ENCODE measurements at places on chromosomes 7 and 10.

DNA sequence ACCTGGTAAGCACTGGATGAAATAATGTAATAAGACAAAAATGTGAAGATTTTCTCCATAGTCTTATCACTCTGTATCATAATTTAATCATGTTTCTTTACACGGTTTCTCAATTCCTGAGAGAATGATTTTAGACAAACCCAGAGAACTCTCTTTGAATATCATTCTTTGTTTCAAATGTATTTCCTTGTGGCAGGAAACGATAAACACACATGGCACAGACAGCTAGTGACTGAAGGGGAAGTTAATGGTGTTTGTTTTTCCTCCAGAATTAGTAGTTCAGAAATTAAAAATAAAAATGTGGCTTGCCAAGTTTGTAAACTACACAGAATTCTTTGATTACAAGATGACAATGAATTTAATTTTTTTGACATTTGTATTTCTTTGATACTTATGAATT, 163.7 kb upstream of the PRPS1L1 start:
- H3K4me1 ChIP-seq: peaks cover 17% of the 10 kb centered on the region
- DNase-seq: no peak
- H3K4me3 ChIP-seq: no peak overlapping the region

- no peaks in the 10 kb centered on the region for H3K27me3 ChIP-seq
- DNase-seq: no peak
- H3K36me3 ChIP-seq: no peaks in the 10 kb centered on the region
- H3K27ac ChIP-seq: no peak overlapping the region
Measured at GRCh38 chr7:129493555-129493954, 8.8 kb upstream of the SMKR1 start.

- H3K4me3 ChIP-seq: no peak overlapping the region
- H3K27ac ChIP-seq: no peak overlapping the region
- no peaks in the 10 kb centered on the region for H3K36me3 ChIP-seq
- no peaks in the 10 kb centered on the region for H3K4me1 ChIP-seq
- DNase-seq: no peak
Measured at GRCh38 chr10:75956624-75957023, 525.2 kb downstream of the LRMDA start.

DNA sequence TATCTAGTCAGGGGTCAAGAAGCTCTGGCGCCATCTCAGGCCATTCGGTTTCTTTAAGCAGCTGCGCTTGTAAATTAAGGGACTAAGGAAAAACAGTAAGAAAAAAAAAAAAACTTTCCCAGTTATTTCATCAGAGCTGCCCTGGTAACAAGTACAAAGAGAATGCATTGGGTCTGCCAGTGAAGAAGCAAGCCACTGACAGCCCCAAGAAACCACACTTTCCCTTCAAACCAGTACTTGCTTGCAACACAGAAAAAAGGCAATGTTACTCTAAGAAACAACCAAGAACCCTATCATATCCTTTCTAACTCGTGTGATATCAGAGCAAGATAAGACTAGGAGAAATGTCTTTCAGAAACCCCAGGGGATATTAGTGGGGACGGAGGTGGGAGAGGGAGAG, 40.6 kb upstream of the AOAH start:
- no peak overlapping the region for H3K27ac ChIP-seq
- no peaks in the 10 kb centered on the region for H3K4me1 ChIP-seq
- no peaks in the 10 kb centered on the region for H3K36me3 ChIP-seq

DNA sequence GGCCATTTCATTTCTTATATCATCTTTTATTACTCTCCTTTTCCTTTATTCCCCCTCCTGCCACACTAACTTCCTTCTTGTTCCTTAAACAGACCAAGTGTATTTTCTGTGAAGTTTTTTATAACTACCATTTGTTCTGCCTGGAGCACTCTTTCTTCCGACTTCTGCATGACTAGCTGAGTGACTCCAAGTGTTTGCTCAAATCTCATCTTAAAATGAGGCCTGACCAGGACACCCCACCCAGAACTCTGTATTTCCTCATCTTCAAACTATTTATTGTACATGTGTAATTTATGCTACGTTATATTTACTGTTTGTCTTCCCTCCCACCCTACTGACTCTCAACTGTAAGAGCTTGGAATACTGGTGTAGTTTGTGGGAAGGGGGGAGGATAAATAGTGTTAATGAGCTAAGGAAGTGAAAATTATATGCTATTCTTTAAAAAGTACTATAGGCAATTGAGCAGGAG, 3.2 kb downstream of the MINDY3 start:
- no peak overlapping the region for H3K27ac ChIP-seq
- no peak for DNase-seq
- H3K4me1 ChIP-seq: peaks cover 5% of the 10 kb centered on the region
- H3K4me3 ChIP-seq: no peak overlapping the region
- H3K36me3 ChIP-seq: peaks cover 5% of the 10 kb centered on the region

DNA sequence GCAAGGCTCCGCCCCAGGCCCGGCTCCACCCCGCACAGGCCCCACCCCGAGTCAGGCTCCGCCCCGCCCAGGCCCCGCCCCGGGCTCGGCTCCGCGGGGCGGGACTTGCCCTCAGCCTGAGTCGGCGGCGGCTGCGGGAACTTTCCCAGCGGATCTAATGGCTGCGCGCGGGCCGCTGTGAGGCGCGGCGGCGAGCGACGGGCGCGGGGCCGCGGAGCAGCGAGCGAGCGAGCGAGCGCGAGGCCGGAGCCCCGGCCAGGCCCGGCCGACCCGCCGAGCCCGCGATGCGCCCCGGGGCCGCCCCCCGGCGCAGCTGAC, at the start of gene INPP5A:
TSS of gene INPP5A (plus strand) at position 104 of the 318 bp plus-strand sequence. CDS start 310 bp downstream, outside the sequence.
- no peak for DNase-seq
- H3K4me1 ChIP-seq: peaks cover 59% of the 10 kb centered on the region
- peak within 1 kb of the TSS; percentile 88 for H3K4me3 ChIP-seq
- H3K27me3 ChIP-seq: no peaks in the 10 kb centered on the region
- peak within 1 kb of the TSS; percentile 89 for H3K27ac ChIP-seq

DNA sequence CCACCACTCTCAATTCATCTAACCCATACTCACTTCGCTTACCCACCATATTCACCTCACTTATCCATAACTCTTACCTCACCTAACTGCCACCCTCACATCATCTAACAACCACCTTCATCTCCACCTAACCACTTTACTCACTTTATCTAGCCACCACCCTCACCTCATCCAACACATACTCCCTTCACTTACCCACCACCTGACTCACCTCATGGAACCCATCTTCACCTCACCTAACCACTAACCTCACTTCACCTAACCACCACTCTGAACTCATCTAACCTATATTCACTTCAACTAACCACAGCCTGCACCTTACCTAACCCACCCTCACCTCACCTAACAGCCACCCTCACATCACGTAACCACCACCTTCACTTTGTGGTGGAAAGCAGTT, 84.2 kb downstream of the VIPR2 start:
- peaks cover 12% of the 10 kb centered on the region for H3K4me1 ChIP-seq
- no peak for DNase-seq
- no peaks in the 10 kb centered on the region for H3K36me3 ChIP-seq
- no peak overlapping the region for H3K4me3 ChIP-seq
- H3K27ac ChIP-seq: no peak overlapping the region

- H3K4me1 ChIP-seq: peaks cover 38% of the 10 kb centered on the region
- no peak for DNase-seq
- no peak overlapping the region for H3K27ac ChIP-seq
- H3K27me3 ChIP-seq: no peaks in the 10 kb centered on the region
- no peak overlapping the region for H3K4me3 ChIP-seq
Measured at GRCh38 chr7:151623766-151624165, 104.1 kb upstream of the RHEB start.

DNA sequence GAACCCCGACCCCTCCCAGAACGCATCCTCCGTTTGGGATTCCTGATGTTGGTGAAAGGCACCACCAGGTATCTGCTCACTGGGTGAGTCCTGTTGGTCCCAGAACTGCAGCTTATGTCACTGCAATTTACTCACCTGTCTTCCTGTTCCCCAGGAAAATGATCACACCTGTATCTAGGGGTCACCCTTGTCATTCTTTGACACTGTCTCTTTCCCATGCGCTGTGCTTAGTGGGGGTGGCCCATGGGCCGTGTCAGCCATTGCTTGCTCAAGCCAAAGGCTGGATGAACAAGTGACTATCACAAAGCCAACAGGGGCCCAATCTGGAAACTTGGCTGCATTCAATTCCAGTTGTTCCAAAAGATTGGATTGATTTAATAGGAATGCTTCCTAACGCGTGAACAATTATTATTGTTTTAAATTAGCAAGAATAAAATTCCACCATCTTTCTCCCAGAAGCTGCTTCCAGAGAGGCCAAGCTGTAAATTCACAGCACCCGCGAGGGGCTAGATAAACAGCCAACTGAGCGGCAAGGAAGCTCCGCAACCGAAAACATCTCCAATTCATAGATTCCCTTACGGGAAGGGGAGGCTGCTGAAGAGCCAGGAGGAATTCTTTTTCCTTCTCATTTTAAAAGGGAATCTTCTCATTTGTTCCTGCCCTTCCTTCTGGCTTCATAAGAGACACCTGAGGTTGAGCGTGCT, 134.8 kb upstream of the ZMIZ1 start:
- H3K27me3 ChIP-seq: no peaks in the 10 kb centered on the region
- no peak for DNase-seq
- no peak overlapping the region for H3K4me3 ChIP-seq
- H3K27ac ChIP-seq: no peak overlapping the region
- H3K4me1 ChIP-seq: peaks cover 21% of the 10 kb centered on the region
- no peaks in the 10 kb centered on the region for H3K36me3 ChIP-seq

DNA sequence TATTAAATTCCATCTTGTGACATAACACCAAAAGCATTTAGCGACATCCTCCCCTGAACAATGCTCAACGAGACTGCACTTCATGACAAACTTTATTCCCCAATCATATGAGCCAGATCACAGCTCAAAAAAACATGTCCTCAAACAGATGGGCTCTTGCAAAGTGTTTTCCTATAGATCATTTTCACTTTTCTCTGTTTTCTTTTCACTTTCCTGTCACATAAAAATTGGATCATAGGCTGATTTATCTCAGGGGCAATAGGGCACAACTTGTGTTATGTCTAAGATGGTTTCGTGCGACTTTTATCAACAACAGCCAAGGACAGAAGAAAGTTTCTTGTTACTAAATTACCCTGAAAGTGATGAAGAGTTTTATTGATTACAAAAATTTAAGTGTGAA, 206.1 kb downstream of the WDR11 start:
- H3K36me3 ChIP-seq: no peaks in the 10 kb centered on the region
- H3K27ac ChIP-seq: no peak overlapping the region
- H3K4me3 ChIP-seq: no peak overlapping the region
- no peaks in the 10 kb centered on the region for H3K4me1 ChIP-seq
- H3K27me3 ChIP-seq: peaks cover 6% of the 10 kb centered on the region

- peaks cover 61% of the 10 kb centered on the region for H3K4me1 ChIP-seq
- H3K27ac ChIP-seq: peak overlapping the region; percentile 96
- peak; percentile 78 for DNase-seq
- H3K27me3 ChIP-seq: no peaks in the 10 kb centered on the region
- H3K36me3 ChIP-seq: no peaks in the 10 kb centered on the region
- peak overlapping the region; percentile 81 for H3K4me3 ChIP-seq
Measured at GRCh38 chr7:138000081-138000701, 1.7 kb downstream of the CREB3L2 start.

DNA sequence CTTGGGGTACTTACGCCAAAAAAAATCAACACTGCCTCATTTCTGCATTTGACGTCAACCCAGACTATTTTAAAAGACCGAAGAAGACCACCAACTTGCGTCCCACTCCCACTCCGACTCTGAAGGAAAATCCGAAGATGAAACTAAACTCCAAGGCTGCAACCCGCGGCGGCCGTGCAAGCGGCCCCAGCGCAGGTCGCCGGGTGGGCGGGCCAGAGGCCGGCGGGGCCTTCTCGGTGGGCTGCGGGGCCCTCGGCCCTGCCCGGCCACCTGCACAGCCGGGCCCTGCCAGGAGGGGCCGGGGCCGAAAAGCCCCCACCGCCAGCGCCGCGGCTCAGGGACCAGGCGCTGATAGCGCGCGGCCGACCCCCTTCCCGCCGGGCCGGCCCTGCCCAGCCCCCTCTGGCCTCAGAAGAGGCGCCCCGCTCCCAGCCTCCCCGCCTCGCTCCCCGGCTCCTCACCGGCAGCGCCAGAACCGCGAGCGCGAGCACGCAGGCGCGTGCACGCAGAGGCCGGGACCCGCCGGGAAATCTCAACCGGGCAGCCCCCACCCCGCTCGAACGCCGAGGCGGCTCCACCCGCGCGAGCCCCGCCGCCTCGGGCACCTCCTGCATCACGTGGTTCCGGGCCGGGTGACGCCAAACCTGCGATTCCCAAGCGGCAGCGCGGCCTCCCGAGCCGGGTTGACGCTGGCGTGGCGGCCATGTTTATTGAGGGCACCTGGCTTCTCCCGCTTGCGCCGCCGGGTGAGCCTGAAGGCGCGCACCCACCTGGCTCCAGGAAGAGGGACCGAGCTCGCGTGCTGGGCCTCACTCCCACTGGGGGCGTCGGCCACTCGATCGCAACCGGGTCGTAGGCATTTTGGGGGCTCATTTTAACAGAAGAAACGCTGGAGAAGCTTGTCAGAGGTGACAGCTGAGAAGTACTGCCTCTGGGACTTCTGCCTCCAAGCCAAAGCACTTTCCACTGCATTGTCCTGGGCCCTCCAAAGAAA, at the start of gene C7orf25:
TSS of gene C7orf25 (minus strand) at position 617 of the 994 bp plus-strand sequence. CDS start 1,170 bp downstream, outside the sequence.
- peak within 1 kb of the TSS; percentile 75 for H3K4me3 ChIP-seq
- peak; percentile 95 for DNase-seq
- peak within 1 kb of the TSS; percentile 23 for H3K27ac ChIP-seq
- no peaks in the 10 kb centered on the region for H3K36me3 ChIP-seq
- no peaks in the 10 kb centered on the region for H3K27me3 ChIP-seq

- peak; percentile 54 for DNase-seq
- no peaks in the 10 kb centered on the region for H3K4me1 ChIP-seq
- H3K36me3 ChIP-seq: no peaks in the 10 kb centered on the region
- no peak overlapping the region for H3K4me3 ChIP-seq
- peak overlapping the region; percentile 45 for H3K27ac ChIP-seq
Measured at GRCh38 chr7:152899548-152900109, 140.1 kb downstream of the ACTR3B start.

Data from heart right ventricle (tissue), 16 donors.